ENCODE measurements at places on chromosomes 2 and 18.

DNA sequence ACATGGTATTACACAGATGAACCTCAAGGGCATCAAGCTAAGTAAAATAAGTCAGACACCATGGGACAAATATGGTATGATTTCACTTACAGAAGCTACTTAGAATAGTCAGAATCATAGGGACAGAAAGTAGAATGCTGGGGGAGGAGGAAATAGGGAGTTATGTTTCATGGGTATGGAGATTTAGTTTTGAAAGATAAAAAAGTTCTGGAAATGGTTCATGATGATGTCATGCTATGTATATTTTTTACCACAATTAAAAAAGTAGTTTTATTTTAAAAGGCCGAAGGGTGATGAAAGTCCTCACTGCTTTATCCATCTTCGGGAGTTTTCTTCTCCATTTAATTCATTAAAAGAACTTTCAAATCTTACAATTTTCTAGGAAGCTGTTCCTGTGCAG, 181.9 kb downstream of the CALCRL start:
- DNase-seq, result no peak

DNA sequence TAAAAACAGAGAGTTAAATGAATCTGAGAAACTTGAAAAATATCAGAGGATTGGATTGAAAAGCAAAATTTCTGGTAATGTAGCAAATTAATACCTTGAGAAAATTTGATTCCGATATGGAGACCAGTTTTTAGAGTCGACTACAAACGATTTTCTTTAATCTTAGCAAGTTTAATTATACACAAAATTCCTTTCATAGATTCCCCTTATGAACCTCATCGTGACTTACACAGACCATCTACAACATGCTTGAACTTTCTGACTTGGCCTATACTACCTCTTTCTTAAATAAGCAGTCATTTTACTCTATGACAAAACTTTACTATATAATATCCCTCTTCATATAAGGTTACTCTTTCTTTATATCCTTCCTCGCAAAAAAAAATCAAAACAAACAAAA, 769.6 kb upstream of the CRIM1 start:
- no peak for DNase-seq

DNA sequence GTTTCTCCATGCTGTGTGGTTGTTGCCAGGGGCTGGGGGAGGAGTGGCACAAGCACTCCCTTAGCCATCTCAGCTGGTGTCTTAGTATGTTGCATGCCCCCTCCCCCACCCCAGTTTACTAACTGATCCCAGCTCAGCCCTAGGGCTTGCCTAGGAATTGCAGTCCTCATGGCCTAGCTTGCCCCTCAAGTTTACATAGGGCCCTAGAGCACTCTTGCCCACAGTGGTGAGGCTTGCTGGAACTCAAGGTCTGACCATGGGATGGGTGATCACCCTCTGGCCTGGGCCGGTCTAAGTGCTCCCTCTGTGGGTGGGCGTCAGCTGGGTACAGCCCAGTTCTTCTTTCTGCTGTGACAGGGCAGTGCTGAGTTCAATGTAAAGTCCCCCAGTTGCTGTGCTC, 156.1 kb upstream of the PIEZO2 start:
- no peak for DNase-seq

DNA sequence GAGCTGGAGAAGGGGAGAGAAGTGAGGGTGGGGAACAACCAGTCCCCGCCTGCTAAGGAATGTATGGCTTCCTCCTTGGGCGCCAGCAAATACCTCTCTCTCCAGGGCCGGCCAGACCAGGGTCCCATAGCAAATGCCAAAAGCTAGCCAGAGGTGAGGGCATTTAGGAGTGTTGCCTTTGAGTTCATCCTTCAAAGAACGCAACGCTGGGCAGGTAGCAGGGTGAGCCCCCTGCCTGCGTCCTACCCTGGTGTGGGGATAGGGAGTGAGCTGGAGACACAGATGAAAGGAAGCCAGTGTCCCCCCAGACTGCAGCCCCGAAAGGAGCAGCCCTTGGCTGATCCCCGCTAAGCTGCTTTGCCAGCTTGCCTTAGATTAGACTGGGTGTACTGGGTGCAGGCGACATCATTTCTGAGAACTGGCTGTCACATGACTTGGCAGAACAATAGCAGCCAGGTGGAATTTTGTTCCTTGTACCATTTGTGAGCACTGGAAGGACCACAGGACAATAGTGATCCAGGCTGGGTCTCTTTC, 40.4 kb downstream of the KLHL29 start:
- DNase-seq, result no peak

GRCh38 chr2:38454081-38454480, 77.0 kb upstream of the ATL2 start:
- no peak for DNase-seq

DNA sequence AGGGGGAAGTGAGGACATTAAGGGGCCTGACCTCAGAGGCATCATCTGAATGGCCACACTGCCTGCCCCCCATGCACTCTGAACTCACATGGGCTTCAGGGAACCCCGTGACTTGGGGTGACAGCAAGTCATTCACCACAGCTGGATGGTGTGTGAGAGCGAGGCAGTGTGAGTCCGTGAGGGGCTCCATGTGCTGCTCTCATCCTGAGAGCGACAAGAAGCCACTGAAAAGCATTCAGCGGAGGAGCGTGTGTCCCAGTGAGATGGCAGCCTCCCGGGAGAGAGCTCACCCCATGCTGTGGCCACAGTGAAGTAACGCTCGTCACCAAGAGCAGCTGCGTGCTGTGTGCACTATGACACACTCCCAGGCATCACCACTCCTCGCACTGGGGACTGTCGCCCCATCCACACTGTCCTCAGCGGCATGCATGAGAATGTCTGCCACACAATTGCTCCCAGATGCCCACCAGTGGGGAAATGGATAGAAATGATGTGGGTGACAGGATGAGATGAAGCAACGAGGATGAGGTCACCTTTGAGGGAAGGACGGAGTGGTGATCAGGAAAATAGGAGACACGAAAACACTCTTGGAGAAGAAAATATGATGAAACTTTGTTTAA, 213.0 kb upstream of the RAB6C start:
- DNase-seq, result no peak

DNA sequence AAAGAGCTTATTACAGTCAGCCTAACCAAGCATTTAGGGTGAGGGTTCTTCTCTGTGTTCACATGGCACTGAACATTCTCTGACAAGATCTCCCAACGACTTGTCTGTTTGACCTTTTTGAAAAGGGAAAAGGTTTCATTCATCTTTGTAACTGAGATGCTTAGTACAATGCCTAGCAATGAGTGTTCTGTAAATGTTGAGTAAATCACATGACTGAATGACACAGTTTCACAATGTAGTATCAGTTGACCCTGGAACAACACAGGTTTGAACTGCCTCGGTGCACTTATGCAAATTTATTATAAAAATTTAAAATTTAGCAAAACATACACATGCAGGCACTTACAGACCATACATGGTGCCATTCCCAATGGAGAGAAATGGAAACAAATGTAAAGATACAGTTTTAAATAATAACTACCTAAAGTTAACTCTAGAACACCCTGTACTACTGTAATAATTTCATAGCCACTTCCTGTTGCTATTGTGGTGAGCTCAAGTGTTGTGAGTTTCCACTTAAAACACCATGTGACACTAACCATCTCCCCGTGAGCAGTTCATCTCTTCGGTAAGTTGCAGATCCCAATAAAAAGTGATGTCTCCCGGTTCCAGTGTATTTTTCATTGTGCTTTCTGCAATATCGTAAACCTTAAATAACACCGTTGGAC, 34.1 kb upstream of the VWC2L start:
- DNase-seq, result no peak

DNA sequence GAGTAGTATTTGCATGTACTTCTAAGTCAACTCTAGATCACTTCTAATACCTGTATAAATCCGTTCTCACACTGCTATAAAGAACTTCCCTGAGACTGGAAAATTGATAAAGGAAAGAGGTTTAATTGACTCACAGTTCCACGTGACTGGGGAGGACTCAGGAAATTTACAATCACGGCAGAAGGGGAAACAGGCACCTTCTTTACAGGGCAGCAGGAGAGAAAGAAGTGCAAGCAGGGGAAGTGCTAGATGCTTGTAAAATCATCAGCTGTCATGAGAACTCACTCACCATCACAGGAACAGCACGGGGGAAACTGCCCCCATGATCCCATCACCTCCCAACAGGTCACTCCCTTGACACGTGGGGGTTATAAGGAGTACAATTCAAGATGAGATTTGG, 24.0 kb upstream of the SLC35F5 start:
- no peak for DNase-seq

GRCh38 chr2:241114836-241115235, 12.7 kb upstream of the MTERF4 start:
- no peak for DNase-seq

GRCh38 chr18:32674491-32674890, 98.3 kb downstream of the KLHL14 start:
- DNase-seq, result no peak

DNA sequence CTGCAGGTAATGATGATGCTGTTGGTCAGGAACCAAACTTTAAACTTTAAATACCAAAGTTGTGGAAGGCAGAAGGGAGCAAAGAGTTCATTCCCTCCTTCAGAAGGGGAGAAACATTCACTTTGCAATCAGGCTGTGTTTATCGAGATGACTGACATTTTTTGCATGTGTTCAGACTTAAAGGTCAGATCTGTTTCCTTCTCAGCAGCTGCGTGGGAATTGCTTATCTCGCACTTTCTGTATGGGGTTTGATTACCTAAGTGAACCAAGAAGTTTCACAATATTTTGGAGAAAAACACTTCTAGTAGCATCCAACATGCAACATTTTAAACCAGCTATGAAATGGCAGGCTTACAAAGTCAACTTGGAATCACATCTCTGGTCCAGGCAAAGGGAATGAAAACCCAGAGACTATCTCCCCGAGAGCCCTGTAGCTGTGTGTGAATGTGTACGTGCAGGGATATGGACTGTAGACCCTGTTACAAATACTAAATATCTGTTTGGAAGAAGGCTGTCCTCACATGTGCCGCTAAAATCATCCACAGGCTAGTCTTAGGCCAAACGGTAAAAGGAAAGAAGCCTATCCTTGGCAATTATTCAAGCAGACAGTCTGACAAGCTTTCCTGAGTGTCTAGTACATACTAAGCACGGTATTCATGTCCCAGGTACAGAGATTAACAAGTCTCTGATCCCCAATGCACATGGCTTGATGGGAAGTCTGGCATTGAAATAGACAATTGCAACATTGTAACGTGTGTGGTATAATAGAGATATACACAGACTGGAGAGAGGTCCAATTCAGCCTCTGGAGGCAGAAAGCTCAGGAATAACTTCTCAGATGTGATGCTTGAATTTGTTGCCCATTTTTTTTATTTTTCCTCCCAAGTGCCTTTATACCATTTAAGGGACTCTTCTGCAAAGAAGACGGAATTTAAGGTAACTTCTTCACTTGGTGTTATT, 483.1 kb downstream of the DPP10 start:
- DNase-seq, result no peak

GRCh38 chr2:37337620-37338280, 6.7 kb upstream of the QPCT start:
- no peak for DNase-seq

- no peak for DNase-seq
Measured at GRCh38 chr2:200985799-200986198, 22.3 kb upstream of the ORC2 start.

GRCh38 chr2:11022591-11023273, 111.0 kb downstream of the KCNF1 start:
- DNase-seq, result no peak

GRCh38 chr2:105175231-105175630, 66.3 kb upstream of the GPR45 start:
- DNase-seq, result no peak

GRCh38 chr2:10136101-10136934, 13.8 kb downstream of the RRM2 start:
- DNase-seq, result no peak

DNA sequence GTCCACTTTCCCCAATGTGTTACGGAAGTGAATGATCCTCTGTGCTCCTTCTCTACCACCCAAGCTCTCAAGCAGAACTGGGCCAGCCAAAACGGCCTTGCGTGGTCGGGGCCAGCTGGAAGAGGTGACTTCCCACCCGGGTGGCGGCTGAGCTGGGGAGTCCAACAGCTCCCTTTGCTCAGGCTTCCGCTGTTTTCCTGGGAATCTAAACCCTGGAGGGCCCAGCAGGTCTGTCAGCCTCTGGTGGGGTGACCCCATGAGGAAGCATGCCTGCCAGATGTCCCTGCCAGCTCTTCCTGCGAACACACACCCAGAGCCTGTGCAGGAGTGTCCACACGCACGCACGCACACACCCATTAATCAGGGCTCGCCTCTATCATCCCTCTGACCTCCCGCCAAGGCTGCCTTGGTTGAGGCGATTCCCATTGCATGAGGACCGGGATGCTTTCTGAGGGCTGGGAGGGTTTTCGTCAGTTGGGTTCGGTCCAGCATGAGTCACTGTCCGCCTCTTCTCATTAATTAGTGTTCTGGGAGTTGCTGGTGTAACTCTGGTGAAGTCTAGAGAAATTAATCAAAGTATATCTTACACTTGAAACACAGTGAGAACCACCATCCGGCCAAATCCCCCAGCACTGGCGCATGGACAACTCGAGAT, 90.6 kb downstream of the TWIST2 start:
- DNase-seq, result no peak

- DNase-seq, result no peak
Measured at GRCh38 chr18:39841482-39842365, 2113.3 kb upstream of the PIK3C3 start.

DNA sequence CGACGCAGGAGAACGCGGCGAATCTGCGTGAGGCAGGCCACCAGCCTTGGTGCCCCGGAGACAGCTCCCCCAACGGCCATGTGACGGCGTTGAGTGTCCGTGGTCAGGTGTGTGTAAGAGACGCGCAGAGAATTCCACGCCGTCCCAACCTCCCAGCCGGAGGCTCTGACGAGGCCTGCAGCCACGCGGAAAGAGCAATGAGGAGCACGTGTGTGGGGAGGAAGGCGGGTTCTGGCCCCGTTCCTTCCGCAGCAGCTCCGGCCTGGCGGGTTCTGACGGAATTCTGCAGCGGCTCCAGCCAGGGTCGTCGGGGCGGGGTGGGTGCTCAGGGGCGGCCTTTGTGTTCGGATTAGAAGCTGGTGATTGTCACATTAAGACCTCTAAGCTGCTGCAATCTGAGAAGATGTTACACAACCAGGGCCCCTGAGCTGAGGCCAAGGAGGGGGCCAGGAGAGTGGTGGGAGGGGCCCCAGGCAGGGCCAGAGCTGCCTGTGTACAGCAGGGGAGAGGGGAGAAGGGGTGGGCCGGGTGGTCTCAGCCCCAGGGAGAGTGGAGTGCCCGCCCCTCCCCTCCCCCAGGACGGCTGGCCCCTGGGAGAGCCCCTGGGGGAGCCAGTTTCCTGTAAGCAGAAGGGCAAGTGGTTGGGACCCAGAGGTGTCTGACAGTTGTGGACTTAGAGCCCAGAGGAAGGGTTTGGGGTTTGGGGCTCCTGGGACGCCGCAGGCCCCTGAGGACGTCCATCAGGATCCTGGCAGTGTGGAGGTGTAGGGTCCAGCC, 5.1 kb upstream of the GAL3ST2 start:
- DNase-seq, result no peak

- DNase-seq, result no peak
Measured at GRCh38 chr2:117958186-117958585, 55.7 kb downstream of the CCDC93 start.

- no peak for DNase-seq
Measured at GRCh38 chr18:31814132-31814531, 53.5 kb upstream of the SLC25A52 start.

- DNase-seq, result no peak
Measured at GRCh38 chr2:125874564-125874963, 781.4 kb upstream of the GYPC start.

- no peak for DNase-seq
Measured at GRCh38 chr2:86358957-86359356, 21.5 kb upstream of the REEP1 start.
